T-helper 17 cell (primary cell): ENCODE measurements at places on chromosomes 2 and 18. TPM values are rescaled to one million over a fixed set of nuclear protein-coding genes. Genes with fewer than 3 reads are reported as not detected.

GRCh38 chr18:45227001-45227742 lies 388.1 kb upstream of the SLC14A2 start:
- no peaks in the 10 kb centered on the region for H3K4me1 ChIP-seq
- H3K27me3 ChIP-seq = peaks cover 6% of the 10 kb centered on the region
- no peak overlapping the region for H3K4me3 ChIP-seq
- no peak overlapping the region for H3K27ac ChIP-seq
- no peak for DNase-seq

GRCh38 chr2:240437551-240437860 lies 2.0 kb downstream of the GPC1 start:
- peaks cover 25% of the 10 kb centered on the region for H3K27me3 ChIP-seq
- no peak overlapping the region for H3K27ac ChIP-seq
- no peaks in the 10 kb centered on the region for H3K36me3 ChIP-seq
- H3K4me3 ChIP-seq = peak overlapping the region; percentile 52
- DNase-seq = no peak

The ACTR2 gene
- 243 TPM for total RNA-seq

GRCh38 chr18:48983793-48984437 lies 33.1 kb upstream of the SMAD7 start:
- no peak overlapping the region for H3K27ac ChIP-seq
- no peak for DNase-seq
- H3K4me1 ChIP-seq = peaks cover 6% of the 10 kb centered on the region
- H3K4me3 ChIP-seq = no peak overlapping the region
- H3K36me3 ChIP-seq = no peaks in the 10 kb centered on the region

- H3K36me3 ChIP-seq = no peaks in the 10 kb centered on the region
- H3K4me1 ChIP-seq = no peaks in the 10 kb centered on the region
- no peak overlapping the region for H3K4me3 ChIP-seq
- no peak overlapping the region for H3K27ac ChIP-seq
- DNase-seq = no peak
Measured at GRCh38 chr2:18752022-18752493, 162.7 kb upstream of the NT5C1B start.

The CCDC74A gene
- 2.3 TPM for total RNA-seq

DNA sequence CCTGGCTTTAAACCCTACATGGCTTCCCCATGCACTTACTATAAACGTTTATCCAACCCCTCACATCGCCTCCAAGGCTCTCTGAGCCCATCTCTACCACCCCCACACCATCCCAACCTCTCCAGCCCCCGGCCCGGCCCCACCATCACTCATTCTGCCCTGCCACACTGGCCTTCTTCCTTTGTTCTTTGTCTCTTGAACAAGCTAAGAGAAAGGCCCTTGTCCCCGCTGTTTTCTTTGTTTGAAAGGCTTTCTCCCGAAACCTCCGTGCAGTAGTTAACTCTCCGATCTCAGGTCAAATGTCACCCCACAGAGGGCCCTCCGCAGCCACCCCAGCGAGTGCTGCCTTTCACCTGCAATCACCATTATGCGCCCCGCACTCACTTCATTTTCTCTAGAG lies 100.4 kb downstream of the AFF3 start:
- no peak overlapping the region for H3K4me3 ChIP-seq
- no peaks in the 10 kb centered on the region for H3K27me3 ChIP-seq
- H3K36me3 ChIP-seq = no peaks in the 10 kb centered on the region
- no peak for DNase-seq
- no peaks in the 10 kb centered on the region for H3K4me1 ChIP-seq

- no peak for DNase-seq
- no peak overlapping the region for H3K27ac ChIP-seq
- no peak overlapping the region for H3K4me3 ChIP-seq
- H3K4me1 ChIP-seq = peaks cover 10% of the 10 kb centered on the region
Measured at GRCh38 chr2:109052922-109053321, 63.9 kb upstream of the EDAR start.

The UBE2E3 gene
- 38.2 TPM for total RNA-seq

DNA sequence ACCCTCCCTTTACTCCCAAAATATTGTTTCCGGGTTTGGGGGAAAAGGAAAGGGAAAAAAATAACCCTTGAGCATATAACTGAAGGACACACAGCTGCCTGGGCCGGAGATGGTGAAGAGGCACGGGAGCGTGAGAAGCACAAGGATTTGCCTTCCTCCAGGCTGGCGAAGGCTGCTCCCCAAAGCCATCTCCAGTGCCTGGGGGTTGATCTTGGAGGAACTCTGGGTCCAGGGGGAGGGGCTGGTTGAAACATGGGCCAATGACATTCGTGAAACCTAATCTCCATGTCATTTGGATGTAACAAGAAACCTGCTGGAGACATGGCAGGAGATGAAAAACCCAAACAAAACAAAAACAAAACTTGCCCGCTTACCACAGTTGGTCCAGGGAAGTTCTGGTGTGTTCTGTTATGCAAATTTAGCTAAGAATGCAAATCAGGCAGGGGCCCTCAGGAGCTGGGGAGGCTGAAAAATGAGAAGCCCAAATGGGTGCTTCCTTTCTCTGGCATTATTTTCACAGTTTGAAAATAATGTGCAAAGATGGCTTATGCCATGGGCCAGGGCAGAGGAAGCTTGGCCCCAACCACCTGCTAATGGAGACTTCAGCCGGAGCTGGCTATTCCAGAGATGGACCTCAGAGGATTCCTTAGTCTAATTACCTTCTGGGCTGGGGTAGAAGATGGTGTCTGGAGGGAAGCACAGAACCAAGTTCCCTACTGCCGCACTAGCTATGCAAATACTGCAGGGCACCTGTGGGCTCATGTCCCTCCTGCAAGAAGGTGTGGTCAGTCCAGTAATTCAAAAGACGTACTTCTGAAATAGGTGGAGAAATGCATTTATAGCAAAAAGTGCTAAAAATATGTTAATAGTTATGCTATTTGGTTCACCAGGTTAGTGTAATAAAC lies 180.9 kb downstream of the BCL2 start:
- H3K27ac ChIP-seq = peak overlapping the region; percentile 85
- peaks cover 72% of the 10 kb centered on the region for H3K4me1 ChIP-seq
- peak overlapping the region; percentile 90 for H3K4me3 ChIP-seq
- peaks cover 9% of the 10 kb centered on the region for H3K36me3 ChIP-seq
- H3K27me3 ChIP-seq = no peaks in the 10 kb centered on the region

- no peak overlapping the region for H3K27ac ChIP-seq
- peaks cover 18% of the 10 kb centered on the region for H3K4me1 ChIP-seq
- H3K36me3 ChIP-seq = peaks cover 5% of the 10 kb centered on the region
- peaks cover 71% of the 10 kb centered on the region for H3K27me3 ChIP-seq
- H3K4me3 ChIP-seq = peak overlapping the region; percentile 85
Measured at GRCh38 chr2:66433945-66434678, 813 bp upstream of the MEIS1 start.

The RASGRP3 gene
- total RNA-seq = 3.9 TPM

The IL1RL1 gene
- total RNA-seq = 0.60 TPM

GRCh38 chr2:120469426-120469825 lies 123.5 kb downstream of the INHBB start:
- no peaks in the 10 kb centered on the region for H3K36me3 ChIP-seq
- H3K27ac ChIP-seq = no peak overlapping the region
- peaks cover 3% of the 10 kb centered on the region for H3K4me1 ChIP-seq
- DNase-seq = no peak
- H3K27me3 ChIP-seq = peaks cover 28% of the 10 kb centered on the region

- peaks cover 5% of the 10 kb centered on the region for H3K4me1 ChIP-seq
- no peak overlapping the region for H3K4me3 ChIP-seq
- peaks cover 42% of the 10 kb centered on the region for H3K27me3 ChIP-seq
Measured at GRCh38 chr2:101127319-101128056, 23.7 kb downstream of the TBC1D8 start.

The GLI2 gene
- not detected for total RNA-seq

DNA sequence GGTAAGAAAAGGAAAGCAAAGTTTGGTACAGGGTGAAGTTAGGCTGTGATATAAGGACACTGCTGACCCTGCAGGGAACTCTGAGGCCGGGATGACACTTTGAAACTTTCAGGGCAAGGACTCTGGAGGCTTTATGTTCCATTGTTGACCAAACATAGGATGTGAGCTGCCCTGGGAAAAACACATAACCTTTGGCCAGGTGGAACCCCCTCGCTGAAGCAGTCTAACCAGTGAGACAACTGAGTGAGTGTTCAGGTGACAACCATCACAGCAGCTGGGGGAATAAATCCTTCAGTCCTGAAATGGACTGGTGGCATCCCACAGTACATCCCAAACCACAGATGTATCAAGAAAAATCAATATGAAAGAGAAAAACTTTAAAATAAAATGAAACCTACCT lies 280.9 kb upstream of the CDH2 start:
- H3K36me3 ChIP-seq = no peaks in the 10 kb centered on the region
- H3K27me3 ChIP-seq = no peaks in the 10 kb centered on the region
- DNase-seq = no peak
- no peaks in the 10 kb centered on the region for H3K4me1 ChIP-seq
- no peak overlapping the region for H3K27ac ChIP-seq
- no peak overlapping the region for H3K4me3 ChIP-seq

GRCh38 chr2:168448980-168449379 lies 7.1 kb upstream of the CERS6 start:
- H3K27ac ChIP-seq = no peak overlapping the region
- H3K36me3 ChIP-seq = peaks cover 2% of the 10 kb centered on the region
- peaks cover 4% of the 10 kb centered on the region for H3K4me1 ChIP-seq
- no peak overlapping the region for H3K4me3 ChIP-seq
- no peaks in the 10 kb centered on the region for H3K27me3 ChIP-seq
- DNase-seq = no peak

DNA sequence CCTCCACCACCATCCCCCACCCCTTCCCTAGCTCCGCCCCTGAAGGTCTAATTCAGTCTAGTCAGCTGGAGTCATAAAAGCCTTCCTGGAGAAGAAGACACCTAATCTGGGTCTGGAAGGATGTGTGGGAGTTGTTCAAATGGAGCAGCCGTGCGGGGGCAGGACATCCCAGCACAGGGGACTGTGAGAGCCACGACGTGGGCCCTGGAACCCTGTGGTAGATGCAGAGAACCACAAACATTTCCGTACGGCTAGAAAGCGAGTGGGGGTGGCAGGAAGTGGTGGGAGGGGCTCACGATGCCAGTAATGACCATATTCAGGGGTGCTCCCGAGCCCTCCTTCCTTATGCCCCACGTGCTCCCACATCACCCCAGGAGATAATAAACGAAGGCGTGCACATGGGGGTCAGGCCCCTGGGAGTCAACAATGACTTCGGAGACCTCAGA lies 20.9 kb upstream of the COL6A3 start:
- peaks cover 62% of the 10 kb centered on the region for H3K4me1 ChIP-seq
- H3K27me3 ChIP-seq = no peaks in the 10 kb centered on the region
- peak overlapping the region; percentile 92 for H3K27ac ChIP-seq
- DNase-seq = peak; percentile 51
- H3K4me3 ChIP-seq = peak overlapping the region; percentile 89

DNA sequence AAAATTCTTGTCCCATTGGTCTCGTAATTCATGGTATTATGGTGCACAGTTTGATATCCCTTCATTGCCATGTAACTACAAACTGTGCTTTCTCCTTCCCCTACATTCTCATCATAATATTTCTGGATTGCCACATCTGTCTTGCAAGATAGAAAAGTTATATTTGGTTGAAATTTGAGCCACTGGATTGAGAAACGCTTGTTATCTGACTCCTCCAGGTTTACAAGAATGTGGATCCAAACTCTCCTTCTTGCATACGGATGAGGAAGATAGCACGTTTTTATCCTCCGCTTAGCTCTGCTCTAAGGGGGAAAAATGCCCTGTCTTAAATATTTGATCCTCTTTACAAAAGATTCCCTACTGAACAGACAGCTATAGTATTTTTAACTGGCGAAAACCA lies 438.2 kb downstream of the TSN start:
- H3K27ac ChIP-seq = no peak overlapping the region
- no peaks in the 10 kb centered on the region for H3K36me3 ChIP-seq
- no peak for DNase-seq
- peaks cover 3% of the 10 kb centered on the region for H3K4me1 ChIP-seq
- H3K4me3 ChIP-seq = no peak overlapping the region

GRCh38 chr18:26356045-26356785 lies 130.0 kb downstream of the TAF4B start:
- H3K36me3 ChIP-seq = peaks cover 11% of the 10 kb centered on the region
- no peaks in the 10 kb centered on the region for H3K4me1 ChIP-seq
- H3K27ac ChIP-seq = no peak overlapping the region
- H3K4me3 ChIP-seq = no peak overlapping the region

GRCh38 chr2:63950414-63950813 lies 68.8 kb downstream of the VPS54 start:
- peaks cover 2% of the 10 kb centered on the region for H3K36me3 ChIP-seq
- DNase-seq = no peak

DNA sequence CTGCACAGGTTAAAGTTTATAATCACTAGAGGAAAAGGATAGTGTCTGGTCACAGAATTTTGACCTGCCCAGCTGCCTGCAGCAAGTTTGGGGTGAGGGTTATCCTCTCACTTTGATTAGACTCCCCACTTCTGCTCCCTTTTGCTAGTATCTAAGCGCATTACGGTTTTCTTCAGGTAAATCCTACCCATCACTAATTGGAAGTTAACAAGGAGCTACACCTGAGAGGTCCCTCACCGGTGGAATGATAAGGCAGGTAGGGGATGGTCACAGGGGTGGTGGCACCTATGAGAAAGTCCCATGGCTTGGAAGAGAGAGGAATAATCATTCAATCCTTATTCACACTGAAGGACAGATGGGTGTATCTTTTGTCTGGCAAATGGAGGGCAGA lies 7.6 kb downstream of the BCL2 start:
- H3K4me3 ChIP-seq = peak overlapping the region; percentile 100
- no peak for DNase-seq
- H3K27me3 ChIP-seq = no peaks in the 10 kb centered on the region
- peak overlapping the region; percentile 95 for H3K27ac ChIP-seq
- peaks cover 9% of the 10 kb centered on the region for H3K36me3 ChIP-seq

GRCh38 chr2:268323-268722 lies 3.6 kb downstream of the ACP1 start:
- no peaks in the 10 kb centered on the region for H3K27me3 ChIP-seq

DNA sequence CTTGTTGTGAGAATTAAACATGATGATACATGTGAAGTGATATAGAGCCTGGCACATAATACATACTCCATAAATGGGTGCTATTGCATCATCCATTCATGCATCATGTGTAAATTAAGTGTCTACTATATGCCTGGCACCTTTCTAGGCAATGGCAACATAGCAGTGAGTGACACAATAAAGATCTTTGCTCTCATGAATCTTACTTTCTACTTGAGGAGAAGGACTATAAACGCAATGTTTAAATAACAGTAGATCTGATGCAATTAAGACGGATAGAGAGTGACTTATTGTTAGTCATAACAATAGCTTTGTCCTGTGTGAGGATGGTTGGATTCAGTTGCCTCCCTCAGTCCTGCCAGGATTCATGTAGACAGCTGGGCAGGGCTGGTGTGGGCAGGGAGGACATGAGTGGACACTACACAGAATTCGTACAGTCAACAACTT lies 88.4 kb upstream of the NPAS2 start:
- H3K4me1 ChIP-seq = peaks cover 5% of the 10 kb centered on the region
- peaks cover 6% of the 10 kb centered on the region for H3K36me3 ChIP-seq
- no peak overlapping the region for H3K27ac ChIP-seq
- peaks cover 34% of the 10 kb centered on the region for H3K27me3 ChIP-seq
- DNase-seq = no peak
- H3K4me3 ChIP-seq = no peak overlapping the region

The POTEI gene
- total RNA-seq = not detected
